ENCODE measurements at places on chromosomes 16 and 17.

DNA sequence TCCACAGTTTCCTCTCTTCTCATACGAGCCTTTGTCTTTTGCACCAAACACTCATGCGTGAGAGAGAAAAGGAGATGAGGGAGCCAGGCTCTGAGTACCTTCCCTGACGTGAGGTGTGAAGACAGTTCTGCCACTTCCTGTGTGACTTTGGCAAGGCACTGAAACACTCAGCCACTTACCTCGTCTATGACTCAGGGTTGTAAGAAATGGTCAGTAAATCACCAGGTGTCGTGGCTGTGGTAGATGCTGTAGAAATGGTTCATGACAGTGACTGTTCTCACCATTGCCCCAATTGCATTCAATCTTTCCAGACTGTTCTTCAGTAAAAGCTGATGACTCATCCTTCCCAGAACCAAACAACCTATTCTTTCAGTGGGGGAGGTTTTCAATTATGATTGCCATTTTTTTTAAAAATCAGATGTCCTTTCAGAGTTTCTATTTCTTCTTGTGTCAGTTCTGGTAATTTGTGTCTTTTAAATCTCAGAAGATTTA, 49.2 kb upstream of the CBFA2T3 start:
- DNase-seq: no peak

DNA sequence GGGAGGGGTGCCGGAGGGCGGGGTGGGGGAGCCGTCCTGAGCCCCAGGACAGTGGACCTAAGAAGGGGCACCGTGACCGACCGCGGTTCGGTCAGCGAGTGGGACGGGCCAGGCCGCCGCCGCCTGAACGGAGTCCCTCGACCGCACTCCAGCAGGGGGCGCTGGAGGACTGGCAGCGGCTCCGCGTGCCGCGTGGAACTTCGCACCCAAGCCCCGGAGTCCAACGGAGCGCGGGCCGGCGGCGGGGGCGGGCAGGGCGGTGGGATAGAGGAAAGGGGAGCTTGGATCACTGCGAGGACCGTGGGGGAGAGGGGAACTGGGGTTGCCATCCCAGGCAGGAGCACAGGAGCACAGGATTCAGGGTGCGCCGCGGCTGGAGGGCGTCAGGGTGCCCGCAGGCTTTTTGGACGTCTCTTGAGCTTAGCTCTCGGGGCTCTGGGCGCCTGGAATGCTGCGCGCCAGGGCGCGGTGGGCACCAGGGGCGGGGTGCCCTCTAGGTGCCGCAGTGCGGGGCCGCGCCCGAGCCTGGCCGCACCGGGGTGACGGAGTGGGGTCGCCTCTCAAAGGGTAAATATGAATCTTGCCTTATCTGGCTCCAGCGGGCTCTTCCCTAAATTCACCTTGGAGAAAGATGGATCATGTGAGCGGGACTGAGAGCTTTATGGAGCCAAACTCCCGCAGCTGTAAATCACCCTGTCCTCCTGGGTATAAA, 379 bp upstream of the OTOP2 start:
- DNase-seq: peak; percentile 19

DNA sequence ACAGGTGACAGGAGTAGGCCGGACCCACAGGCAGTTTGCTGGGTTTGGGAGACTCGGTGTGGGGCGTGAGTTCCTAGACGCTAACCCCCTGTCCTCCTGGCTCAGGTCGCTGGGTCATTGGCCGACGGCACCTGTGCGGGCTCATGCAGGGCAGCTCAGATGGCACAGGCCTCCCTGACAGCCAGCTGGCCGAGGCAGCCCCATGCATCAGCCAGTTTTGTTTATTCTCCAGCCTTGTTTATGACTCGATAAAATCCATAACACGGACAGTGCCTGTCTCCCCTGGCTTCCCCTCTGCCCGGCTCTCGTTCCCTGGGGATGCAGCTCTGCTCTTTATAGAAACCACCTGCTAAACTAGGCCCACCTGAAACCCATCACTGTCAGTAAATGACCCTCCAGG, 46.0 kb downstream of the SDK2 start:
- no peak for DNase-seq

- no peak for DNase-seq
These were observed 10.7 kb upstream of the CISD3 start for GRCh38 chr17:38719289-38719942.

GRCh38 chr16:50274326-50275097, 8.2 kb downstream of the ADCY7 start:
- no peak for DNase-seq

DNA sequence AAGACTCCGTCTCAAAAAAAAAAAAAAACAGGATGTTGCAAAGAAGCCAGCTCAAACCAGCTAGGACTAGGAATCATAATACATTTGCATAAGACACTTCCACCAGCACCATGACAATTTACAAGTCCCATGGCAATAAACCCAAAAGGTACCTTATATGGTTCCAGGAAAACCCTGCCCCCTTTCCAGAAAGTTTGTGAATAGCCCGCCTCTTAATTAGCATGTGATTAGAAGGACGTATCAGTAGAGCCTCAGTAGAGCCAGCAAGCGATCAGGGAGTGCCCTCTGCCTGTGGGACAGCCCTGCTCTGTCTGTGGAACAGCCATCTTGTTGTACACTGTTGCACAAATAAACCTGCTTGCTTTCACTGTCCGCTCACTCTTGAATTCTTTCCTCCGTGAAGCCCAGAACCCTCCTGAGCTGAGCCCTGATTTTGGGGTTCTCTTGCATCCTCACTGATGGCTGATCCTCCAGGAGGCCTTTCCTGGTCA, 14.0 kb downstream of the NUPR1 start:
- DNase-seq: no peak

DNA sequence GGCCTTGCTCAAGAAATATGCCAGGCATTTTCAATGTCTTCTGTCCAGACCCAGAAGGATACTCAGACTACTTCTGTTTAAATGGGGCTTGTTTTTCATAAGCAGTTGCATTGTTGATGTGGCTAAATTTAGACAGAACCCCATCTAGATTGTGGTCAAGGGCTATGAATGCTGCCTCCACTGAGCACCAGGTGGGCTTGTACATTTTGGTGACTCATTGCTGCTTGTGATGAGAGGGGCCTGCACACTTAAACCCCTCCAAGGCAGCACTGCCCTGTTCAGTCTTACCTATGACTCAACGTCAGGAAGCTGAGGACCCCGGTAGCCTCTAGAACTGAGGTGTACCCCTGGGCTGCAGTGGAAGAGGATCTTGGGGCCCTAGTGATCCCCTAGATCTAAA, 144.0 kb downstream of the PRKCA start:
- DNase-seq: no peak

GRCh38 chr16:47905771-47906170, 250.0 kb downstream of the ABCC12 start:
- no peak for DNase-seq
